Mesothelial cell of epicardium (in vitro differentiated cells): ENCODE measurements at places on chromosomes 5 and 9. TPM values are rescaled to one million over a fixed set of nuclear protein-coding genes. Genes with fewer than 3 reads are reported as not detected.
A peak's percentile ranks its signal among the peaks of the same experiment; 100 is the strongest.

The PCDHGA11 gene
- total RNA-seq: 5.7 to 6.0 TPM (median 6.0 TPM) in 3 replicates

The N4BP3 gene
- total RNA-seq: 1.8 to 2.3 TPM (median 2.1 TPM) in 3 replicates

The CCL28 gene
- total RNA-seq: not detected in 3 replicates

The PCDHGA5 gene
- total RNA-seq: 0.51 to 0.66 TPM (median 0.52 TPM) in 3 replicates

The SLC46A2 gene
- not detected in 3 replicates for total RNA-seq

The CBY3 gene
- 0.47 TPM in 1 of 3 replicates, not detected in the others for total RNA-seq

The CDH6 gene
- total RNA-seq: 0.18 to 0.54 TPM (median 0.47 TPM) in 3 replicates

GRCh38 chr5:69492391-69492922 lies at the start of gene OCLN:
TSS of gene OCLN (plus strand) at chr5:69492790. CDS start at chr5:69504245, 11,455 bp downstream.
- peaks cover 64% of the 10 kb centered on the region for H3K27me3 ChIP-seq
- H3K4me1 ChIP-seq: peaks cover 15% of the 10 kb centered on the region
- peak; percentile 88 for DNase-seq
- H3K36me3 ChIP-seq: no peaks in the 10 kb centered on the region
- H3K27ac ChIP-seq: peak within 1 kb of the TSS; percentile 98

- DNase-seq: no peak
- H3K27me3 ChIP-seq: peaks cover 19% of the 10 kb centered on the region
Measured at GRCh38 chr9:135135171-135135928, 47.9 kb downstream of the OLFM1 start.

GRCh38 chr9:129387822-129388221 lies 209.8 kb upstream of the IER5L start:
- H3K27ac ChIP-seq: no peak overlapping the region
- no peaks in the 10 kb centered on the region for H3K27me3 ChIP-seq
- no peaks in the 10 kb centered on the region for H3K36me3 ChIP-seq

GRCh38 chr5:6574111-6574510 lies 58.7 kb downstream of the NSUN2 start:
- H3K27ac ChIP-seq: no peak overlapping the region
- DNase-seq: peak; percentile 19
- H3K36me3 ChIP-seq: no peaks in the 10 kb centered on the region
- H3K4me3 ChIP-seq: no peak overlapping the region
- H3K27me3 ChIP-seq: peaks cover 52% of the 10 kb centered on the region

DNA sequence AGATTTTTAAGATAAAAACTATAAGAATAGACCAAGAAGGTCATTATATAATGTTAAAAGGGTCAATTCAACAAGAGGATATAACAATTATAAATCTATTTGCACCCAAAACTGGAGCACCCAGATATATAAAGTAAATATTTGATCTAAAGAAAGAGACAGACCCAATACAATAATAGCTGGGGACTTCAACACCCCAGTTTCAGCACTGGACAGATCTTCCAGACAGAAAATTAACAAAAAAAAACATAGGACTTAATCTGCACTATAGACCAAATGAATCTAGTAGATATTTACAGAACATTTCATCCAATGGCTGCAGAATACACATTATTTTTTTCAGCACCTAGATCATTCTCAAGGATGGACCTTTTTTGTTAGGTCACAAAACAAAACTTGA lies 331.9 kb downstream of the SPOCK1 start:
- H3K27ac ChIP-seq: no peak overlapping the region
- H3K4me3 ChIP-seq: no peak overlapping the region
- DNase-seq: no peak
- peaks cover 2% of the 10 kb centered on the region for H3K27me3 ChIP-seq
- H3K36me3 ChIP-seq: no peaks in the 10 kb centered on the region
- no peaks in the 10 kb centered on the region for H3K4me1 ChIP-seq

DNA sequence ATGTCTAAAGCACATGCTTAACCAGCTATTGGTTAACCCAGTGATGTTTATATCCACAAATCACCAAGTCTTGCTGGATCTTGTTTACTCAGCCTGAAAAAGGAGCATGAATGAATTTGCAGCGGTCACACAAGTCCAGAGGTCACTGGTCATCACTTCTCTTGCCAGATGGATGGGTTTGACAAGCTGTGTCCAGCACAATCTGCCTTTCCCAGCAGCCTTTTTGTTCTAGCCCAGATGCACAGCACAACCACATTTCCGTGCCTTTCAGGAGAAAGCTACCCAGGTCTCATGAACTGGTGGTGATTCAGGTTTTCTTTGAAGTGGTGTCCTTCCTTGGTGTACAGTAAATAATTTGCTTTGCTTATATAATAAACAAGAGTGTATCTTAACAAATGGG lies 32.1 kb downstream of the TMEM252 start:
- no peak overlapping the region for H3K27ac ChIP-seq
- peaks cover 3% of the 10 kb centered on the region for H3K4me1 ChIP-seq
- H3K36me3 ChIP-seq: no peaks in the 10 kb centered on the region
- no peak for DNase-seq

- peaks cover 5% of the 10 kb centered on the region for H3K36me3 ChIP-seq
- no peak overlapping the region for H3K4me3 ChIP-seq
- no peaks in the 10 kb centered on the region for H3K27me3 ChIP-seq
Measured at GRCh38 chr9:37364136-37364535, 58.4 kb upstream of the GRHPR start.

DNA sequence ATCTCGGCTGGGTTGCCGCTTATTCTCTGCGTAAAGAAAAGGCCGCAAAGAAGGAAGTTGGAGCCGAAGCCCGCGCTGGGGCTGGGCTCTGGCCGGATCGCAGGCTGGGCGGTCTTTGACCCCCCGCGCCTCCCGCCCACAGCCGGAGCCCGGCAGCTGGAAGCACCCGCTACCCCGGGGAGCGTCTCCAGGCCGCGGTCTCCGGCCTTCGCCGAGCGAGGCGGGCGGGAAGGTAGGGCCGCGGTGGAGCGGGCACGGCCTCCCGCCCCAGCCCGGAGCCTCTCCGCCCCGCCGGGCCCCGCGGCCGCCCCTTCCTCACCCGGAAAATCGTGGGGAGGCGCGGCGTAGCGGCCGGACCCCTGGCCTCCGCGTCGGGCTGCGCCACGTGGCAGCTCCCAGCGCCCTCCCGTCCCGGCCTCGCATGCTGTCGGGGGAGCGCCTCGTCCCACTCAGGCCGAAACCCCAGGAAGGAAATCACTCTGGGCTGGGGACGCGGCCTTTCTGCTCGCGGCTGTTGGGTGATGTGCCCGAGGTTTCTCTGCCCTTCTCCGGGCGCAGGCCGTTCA lies 12.0 kb downstream of the FOXD1 start:
- peaks cover 95% of the 10 kb centered on the region for H3K27me3 ChIP-seq
- H3K4me1 ChIP-seq: peaks cover 6% of the 10 kb centered on the region
- no peak overlapping the region for H3K27ac ChIP-seq
- no peak for DNase-seq
- no peaks in the 10 kb centered on the region for H3K36me3 ChIP-seq

GRCh38 chr9:94655739-94656138 lies 16.4 kb upstream of the FBP1 start:
- no peaks in the 10 kb centered on the region for H3K36me3 ChIP-seq
- H3K27ac ChIP-seq: no peak overlapping the region
- H3K27me3 ChIP-seq: peaks cover 5% of the 10 kb centered on the region
- H3K4me3 ChIP-seq: no peak overlapping the region
